ENCODE measurements at places on chromosomes 6 and 20. TPM values are rescaled to one million over a fixed set of nuclear protein-coding genes. Genes with fewer than 3 reads are reported as not detected.

- peak; percentile 57 for DNase-seq
Observed at GRCh38 chr6:35359744-35360348, 17.5 kb downstream of the PPARD start.

BRPF3 gene
- 29.2 TPM for total RNA-seq

DNA sequence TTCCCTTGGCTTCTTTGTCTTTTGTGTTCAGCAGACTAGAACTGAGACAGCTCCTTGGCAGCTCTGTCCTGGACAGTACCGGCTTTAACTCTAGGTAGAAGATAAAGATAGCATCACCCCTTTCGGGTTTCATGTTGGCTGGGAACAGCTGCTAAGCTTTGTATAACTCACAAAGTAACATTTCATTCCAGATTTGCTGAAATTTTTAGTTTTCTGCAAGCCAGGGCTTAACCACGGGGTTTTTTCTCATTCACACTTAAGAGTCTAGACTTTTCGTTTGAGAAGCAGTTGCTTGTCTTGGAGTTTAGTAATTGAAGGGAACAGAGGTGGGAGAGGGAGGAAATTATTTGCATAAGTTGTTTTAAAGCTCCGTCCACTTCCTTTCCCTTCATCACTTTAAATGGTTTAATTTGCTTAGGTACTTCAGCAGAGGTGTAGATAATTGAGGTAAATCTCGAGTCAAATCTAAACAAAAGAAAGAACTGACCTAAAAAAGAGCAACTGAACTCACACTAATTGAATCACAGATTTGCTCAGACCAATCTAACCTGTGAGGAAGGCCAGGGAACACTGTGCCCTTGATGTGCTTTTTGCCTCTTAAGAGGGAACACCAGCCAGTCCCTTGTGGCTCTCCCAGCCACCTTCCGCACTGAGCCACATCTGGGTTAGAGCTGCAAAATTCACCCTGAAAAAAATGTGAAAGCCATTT lies 48.3 kb downstream of the RREB1 start:
- no peak for DNase-seq

ZCCHC3 gene
- total RNA-seq = 27.8 TPM

DLL1 gene
- 16.2 TPM for total RNA-seq

GRCh38 chr6:157438611-157439111 lies 57.7 kb downstream of the ZDHHC14 start:
- DNase-seq = peak; percentile 66

DNA sequence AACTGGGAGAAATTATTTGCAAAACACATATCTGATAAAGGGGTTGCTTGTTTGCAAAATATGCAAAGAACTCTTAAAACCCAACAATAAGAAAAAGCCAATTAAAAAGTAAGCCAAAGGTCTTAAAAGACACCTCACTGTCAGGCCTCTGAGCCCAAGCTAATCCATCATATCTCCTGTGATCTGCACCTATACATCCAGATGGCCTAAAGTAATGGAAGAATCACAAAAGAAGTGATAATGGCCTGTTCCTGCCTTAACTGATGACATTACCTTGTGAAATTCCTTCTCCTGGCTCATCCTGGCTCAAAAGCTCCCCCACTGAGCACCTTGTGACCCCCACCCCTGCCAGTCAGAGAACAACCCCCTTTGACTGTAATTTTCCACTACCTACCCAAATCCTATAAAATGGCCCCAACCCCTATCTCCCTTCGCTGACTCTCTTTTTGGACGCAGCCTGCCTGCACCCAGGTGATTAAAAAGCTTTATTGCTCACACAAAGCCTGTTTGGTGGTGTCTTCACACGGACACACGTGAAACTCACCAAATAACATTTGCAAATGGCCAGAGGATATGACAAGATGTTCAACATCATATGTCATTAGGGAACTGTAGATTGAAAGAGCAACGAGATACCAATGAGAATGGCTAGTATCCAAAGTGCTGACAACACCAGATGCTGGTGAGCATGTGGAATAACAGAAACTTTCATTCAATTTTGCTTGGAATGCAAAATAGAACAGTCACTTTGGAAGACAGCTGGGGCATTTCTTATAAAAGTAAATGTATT lies 565.0 kb upstream of the ADGRB3 start:
- no peak for DNase-seq

DNA sequence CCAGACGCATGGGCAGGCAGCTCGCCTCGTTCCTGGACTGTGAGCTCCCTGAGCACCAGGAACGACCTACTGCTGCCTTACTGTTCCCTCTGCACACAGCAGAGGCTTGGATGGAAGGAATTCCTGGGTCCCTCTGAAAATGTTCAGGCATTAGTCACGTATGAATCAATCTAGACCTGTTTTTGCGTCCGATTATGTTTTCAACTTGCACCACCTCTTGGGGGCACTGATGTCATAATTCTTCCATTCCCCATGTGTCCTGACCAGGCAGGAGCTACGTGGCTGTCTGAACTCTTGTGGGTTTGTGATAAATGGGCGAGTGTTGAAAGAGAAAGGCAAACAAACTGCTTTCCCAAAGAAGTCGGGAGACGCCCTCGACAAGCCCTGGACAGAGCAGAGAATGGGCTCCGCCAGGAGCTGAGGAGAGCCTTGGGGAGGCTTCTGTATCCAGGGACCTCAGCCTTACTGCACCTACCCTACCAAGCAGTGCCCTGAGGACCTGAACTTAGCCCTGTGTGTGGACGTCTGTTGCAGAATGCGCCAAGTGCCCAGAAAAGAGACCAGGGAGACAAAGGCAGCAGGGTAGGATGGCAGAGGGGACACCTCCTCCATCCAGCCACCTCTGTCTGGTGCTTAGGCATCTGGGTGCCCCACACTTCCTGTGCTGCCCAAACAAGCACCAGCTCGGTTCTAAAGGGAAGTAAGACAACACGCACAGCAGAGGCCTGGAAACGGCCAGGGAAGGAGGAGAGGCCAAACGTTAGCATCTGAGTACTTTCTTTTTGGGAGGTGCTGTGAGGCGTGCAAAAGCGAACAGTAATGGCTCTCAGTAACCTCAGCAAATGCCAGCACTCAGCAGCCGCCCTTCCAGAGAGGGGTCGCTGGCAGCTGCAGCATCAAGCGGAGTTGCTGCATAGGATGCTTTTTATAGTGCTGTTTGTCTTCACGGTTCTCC lies 124.2 kb downstream of the LY86 start:
- DNase-seq = peak; percentile 37

GRCh38 chr20:49668181-49668877 lies 45.3 kb downstream of the B4GALT5 start:
- no peak for DNase-seq

- no peak for DNase-seq
Observed at GRCh38 chr6:106894978-106895702, 79.4 kb downstream of the CD24 start.

DNA sequence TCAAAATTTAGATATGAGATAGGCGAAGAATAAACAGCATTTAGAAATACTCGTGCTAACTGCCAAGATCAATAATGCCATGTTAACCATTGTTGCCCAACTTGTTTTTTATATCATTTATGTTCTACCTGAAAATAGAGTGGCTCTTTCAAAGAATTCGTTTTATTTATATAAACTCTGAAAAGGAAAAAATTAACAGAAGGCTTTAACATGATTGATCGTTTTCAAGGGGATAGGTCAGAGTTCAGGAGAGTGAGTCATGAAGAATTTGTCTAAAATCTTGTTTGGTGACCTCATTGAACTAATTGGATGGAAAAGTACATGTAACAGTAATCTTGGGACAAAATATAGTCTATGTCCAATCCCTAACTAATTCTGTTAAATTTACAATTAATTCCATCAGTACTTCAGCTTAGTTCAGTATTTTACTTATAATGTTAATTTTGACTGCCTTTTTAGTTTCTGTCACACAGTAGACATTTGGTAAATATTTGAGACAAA lies 11.1 kb upstream of the ELOVL2 start:
- DNase-seq = no peak

AIF1 gene
- 38.7 TPM for total RNA-seq

- peak; percentile 77 for DNase-seq
Observed at GRCh38 chr6:167699141-167699931, 127.4 kb upstream of the AFDN start.

PI3 gene
- total RNA-seq = 90.4 TPM

GRCh38 chr6:105301756-105302616 lies 100.9 kb downstream of the PREP start:
- peak; percentile 82 for DNase-seq

SLC35F1 gene
- 0.09 TPM for total RNA-seq

DNA sequence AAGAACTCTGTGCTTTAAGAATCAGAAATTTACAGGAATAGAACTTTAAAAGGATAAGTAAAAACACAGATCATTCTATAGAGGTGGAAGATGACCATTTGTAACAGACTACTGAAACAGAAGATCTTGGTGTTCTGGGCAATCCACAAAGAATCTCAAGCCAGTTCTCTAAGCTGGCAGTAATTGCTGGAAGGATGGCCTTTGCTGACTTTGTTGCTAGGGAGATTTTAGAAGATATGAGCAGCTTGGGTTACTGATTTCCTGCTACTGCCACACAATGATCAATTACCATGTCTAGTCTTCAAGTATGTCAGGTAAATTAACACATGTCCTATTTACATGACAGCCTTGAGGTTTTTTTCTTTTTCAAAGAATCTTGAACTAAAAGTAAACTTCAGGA lies 31.1 kb downstream of the SNAP91 start:
- no peak for DNase-seq

DNA sequence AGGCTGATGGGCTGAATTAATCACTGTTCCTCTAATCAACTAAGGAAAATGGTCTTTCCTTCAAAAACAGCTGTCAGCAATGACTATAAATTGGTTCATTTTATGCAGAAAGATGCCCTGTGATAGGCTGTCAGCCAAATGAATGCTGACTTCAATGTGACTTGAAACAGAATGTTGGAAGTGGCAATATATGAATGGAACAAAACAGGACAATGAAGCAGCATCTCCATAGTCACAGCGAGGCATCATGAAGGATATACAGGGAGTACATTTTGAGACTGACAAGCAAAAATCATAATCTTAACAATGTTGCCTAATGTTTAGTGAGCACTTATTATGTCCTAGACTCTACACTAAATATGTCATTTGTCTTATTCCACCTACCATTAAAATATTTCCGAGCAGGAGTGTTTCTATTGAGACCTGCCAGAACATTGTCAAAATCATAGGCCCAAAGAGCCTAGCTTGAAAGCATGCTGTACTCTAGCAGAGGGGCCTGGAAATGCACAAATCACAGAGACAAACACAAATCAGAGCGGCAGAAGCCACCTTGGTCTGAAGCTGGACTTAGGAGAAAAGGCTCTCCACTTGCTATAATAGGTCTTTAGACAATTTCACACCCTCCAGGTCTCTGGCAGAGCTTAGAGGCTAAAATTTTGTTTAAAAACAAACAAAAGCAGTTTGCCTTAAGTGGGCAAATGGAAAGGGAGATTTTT lies 63.3 kb downstream of the FAM50B start:
- DNase-seq = no peak

UST gene
- total RNA-seq = 24.0 TPM

DNA sequence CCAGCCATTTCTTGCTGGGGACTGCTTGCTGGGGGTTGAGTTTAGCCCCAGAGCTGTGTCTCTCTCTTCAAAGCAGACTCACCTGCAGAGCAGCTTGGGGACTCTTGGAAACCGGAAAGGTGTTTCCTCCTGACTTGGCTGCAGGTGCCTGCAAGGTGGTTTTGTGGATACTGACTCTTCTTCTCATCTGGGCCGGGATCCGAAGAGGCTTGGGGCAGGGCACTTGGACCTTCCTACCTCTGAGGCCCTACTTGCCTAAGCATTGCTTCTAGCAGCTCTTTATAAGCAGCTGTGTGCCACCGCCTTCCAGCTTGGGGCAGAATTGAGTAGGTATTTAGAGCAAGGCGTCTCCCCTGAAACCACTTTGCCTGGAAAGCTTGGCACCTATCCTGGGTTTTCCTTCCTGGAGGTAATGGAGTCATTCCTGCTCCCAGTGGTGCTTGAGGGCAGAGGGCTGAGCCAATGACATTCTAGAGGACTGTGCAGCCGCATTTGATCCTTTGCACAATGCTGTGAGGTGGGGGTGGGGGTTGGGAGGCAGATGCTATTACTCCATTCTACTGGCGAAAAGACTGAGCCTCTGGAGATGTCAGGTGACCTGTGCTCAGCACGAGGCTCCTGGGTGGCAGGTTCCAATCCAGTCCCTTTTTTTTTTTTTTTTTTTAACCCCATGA lies 3.4 kb upstream of the CTSZ start:
- no peak for DNase-seq

SPINT3 gene
- not detected for total RNA-seq

DNA sequence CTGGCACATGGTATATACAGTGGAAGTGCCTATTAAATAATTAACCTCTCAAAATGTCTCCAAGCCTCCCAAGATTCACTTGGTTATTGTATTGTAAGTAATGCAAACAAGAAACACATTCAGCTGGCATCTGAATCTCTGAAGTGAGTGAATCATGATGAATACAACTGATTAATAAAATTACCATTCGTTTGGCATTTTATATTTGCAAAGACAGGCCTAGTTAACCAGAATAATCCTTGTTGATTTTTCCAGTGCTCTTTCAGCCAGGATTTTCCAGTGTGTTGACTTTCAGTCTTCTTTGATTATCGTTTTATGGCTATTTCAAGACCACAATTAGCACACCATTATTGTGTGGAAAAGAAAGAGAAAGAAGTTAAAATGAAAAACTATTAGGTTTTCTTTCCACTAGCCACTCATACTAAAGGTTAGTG lies 20.3 kb downstream of the SLC22A2 start:
- DNase-seq = no peak

- peak; percentile 65 for DNase-seq
Observed at GRCh38 chr6:89432875-89433251, at the start of gene ANKRD6. Gene ANKRD6, plus strand, starts transcription at chr6:89433152. Its CDS starts 133,825 bp downstream, at chr6:89566977.

DNA sequence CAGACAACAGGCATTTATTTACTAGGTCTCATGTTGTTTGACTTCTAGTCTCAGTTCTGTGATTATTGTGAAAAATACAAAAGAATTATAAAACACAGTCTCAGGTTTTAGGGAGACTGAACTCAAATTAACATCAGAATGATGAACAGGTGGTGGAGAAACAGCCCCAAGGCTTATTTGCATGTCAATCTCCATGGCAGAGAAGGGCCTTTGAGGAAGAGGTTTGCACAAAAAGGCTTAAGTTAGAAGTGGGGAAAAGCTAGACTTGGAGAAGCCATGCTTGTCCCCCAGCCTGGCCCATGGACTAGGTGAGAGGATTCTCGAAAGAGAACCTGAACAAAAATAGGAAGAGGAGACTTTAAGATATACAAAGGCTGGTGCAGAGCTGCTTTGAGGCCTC lies 183.3 kb downstream of the EDN1 start:
- DNase-seq = no peak

Measured in lung (tissue), 17 donors.